ENCODE measurements at places on chromosomes 2 and 18. TPM values are rescaled to one million over a fixed set of nuclear protein-coding genes. Genes with fewer than 3 reads are reported as not detected.

The HOXD3 gene
- 3.1 TPM for total RNA-seq

DNA sequence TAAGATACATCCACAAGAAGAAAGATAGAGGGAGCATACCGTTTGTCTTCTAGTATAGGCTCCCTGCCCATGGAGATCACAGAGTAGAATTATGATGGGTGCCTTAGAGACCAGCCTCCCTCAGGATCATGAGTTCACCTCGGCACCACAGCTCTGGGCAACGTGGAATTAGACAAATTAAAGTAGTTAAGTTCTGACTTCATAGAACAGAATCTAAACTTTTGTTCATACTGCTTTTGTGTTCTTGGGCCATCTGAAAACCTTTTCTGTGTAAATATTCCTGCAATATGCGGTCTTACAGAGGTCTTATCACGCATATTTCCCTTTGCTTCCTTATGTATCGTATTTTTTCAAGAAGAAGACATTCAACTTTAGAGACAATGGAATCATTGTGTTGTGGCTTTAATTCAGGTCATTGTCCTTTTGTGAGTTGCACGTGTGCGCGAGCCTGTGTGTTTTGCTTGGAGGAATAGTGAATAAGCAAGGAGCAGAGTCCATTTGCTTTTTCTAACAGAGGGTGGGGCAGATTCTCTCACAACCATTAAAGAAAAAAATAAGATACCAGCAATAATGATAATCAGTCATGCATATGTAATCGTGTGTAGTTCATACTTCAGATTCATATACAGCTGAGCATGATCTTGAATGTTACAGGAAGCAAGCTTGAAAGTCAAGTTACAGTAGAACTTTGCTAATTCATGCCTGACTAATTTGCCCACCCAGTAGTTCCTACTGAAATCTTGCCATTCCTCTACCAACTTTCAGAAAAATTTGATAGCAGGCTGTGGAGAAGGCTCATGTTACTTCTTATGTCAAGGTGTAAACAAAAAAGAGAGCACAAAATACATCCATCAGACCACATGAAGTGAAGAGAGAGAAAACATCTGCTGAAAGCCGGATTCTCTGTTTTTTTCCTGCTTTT lies 243.6 kb downstream of the NEDD4L start:
- no peak for DNase-seq

GRCh38 chr18:30713299-30713698 lies 329.2 kb downstream of the DSC3 start:
- DNase-seq, result no peak

The HOXD13 gene
- total RNA-seq, result 0.31 TPM

DNA sequence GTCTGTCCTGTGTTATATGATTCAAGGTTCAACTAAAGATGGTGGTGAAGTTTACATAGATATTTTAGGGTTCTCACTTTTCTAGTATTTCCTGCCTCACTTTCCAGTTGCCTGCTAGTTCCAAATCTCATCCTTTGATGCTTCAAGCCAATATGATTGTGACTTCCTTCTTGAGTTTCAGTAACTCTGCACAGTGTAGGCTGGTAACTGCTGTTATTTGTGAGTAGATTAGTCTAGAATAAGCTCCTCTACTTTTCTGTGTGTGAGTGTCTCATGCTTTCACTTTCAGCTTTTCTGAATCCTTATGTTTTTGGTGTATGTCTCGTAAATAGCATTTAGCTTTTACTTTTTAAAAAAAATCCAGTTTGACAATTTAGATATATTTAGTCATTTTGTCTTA lies 42.6 kb downstream of the GALNT1 start:
- DNase-seq, result no peak

- DNase-seq, result peak; percentile 33
Observed at GRCh38 chr2:200125444-200126284, 170.3 kb downstream of the MAIP1 start.

DNA sequence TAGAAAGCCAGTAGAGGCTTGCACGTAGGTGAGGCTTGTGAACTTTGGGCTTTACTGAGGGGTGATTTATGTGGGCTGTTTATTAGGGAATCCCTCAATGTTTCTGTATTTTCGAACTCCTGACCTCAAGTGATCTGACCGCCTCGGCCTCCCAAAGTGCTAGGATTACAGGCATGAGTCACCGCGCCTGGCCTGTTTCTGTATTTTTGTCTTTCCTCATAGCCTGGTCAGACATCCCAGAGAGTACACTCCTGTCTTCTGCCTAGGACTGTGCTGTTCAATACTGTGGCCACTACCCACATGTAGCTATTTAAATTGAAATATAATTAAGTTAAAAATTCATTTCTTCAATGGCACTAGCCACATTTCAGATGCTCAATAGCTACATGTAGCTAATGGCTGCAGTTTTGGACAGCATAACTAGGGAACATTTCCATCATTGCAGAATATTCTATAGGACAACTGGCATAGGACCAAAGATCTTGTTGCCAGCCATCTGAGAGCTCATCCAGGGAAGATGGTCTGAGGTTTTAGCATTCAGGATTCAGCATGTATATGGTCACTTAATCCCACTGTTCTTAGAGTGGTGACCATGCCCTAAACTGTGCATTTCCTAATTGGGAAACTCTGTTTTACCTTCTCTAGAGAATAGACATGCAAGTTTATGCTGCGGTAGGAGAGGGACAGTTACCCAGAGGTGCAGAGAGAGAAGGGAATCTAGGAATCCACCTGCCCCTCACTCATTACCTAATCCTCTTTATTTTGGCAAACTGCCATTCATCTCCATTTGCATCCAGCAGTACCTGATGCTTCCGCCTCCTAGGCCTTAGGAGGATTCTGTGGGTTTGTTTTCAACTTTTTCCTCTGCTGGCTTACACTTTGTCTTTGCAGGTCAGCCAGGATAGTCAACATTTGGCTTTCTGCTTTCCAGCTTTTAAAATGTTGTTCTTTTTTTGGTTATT lies 64.4 kb downstream of the LCLAT1 start:
- peak; percentile 22 for DNase-seq

DNA sequence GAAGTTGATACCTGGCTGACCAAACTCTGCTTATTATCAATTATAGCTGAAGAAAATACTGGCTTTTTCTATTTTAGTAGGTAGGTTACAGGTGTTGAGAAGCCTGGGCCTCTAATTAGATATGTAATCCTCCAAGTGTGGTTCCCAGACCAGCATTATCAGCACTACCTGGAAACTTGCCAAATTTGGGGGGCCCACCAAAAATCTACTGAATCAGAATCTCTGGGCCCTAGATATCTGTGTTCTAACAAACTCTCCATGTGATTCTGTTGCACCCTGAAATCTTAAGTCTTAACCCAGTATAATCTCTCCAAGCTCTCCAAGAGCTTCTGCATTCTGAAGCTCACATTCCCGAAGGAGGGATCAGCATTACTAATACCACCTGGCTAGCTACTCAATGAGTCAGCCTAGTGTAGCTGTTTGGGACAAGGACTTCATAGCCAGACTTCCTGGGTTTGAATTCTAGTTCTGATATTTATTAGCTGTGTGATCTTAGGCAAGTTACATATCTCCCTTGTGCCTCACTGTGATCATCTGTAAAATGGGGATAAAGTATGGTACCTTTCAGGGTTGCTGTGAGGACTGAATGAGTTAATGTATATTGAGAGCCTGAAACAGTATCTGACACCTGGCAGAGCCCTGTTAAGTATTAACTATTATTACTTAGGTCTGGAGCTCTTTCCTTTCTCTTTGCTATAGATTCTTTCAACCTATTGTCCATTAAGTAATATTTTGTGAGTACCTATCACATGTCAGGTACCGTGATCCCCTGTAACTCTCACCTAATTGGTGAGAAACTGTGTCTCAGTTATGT lies 94.1 kb upstream of the CD302 start:
- DNase-seq, result peak; percentile 7

GRCh38 chr2:116452651-116453050 lies 1361.8 kb upstream of the DDX18 start:
- no peak for DNase-seq

DNA sequence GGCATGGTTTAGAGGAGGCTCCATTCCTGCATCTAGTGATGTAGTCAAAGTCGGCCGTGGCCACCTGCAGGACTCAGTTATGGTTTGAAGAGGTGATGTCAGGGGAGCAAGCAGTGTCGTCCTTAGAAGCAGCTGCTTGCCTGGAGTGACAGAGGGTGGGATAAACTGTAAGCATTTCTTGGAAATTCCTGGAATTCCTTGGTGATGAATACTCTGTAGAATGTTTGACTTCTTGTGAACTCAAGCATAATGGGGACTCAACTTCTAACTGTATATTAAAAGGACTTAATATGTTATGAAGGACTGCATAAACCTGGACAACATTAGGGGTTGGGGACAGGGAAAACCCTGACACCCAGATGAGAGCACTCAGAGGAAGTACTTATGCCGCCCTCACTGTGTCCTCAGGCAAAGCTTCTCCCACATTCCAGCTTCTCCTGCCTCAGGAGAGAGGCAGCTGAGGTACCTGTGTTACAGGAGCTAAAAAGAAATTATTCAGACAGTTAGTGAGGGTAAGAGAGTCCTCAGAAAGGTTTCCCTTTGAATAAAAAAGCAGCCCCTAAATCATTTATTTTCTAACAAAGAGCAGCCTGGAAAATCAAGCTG lies 459.9 kb upstream of the CELF4 start:
- DNase-seq, result no peak

DNA sequence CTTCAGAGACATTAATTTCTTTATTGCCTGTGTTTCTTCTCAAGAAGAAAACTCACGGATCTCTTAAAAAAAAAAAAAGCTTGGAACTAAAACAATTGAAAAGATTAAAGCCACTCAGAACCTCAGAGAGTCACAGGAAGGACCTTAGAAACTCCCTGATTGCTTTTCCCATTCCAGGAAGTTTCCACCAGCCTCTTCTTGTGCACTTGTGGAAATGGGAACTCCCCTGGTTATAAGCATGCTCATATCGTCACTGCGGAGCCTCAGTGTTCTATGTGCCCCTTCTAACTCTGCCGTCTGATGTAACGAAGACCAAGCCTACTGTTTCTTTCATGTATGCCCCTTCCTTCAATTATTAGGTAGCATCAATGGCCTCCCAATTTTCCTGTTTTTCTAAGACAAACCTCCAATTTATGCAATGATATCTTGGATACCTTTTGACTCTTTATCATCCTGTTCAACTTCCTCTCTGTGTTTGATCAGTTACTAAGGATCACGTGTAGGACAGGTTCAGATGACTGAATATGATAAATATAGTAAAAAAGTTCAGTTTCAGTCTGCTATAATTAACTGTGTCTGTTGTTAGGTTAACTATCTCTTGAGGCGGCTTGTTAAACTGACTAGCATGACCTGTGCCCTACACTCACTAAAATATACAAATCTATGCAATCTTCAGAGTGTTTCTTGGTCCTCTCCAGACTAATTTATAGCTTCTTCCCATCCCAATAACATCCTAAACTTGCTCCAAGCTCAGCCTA lies 593.7 kb upstream of the CHAC2 start:
- DNase-seq, result peak; percentile 48
